Activated naive CD8-positive, alpha-beta T cell treated with anti-CD3 and anti-CD28 coated beads, Interleukin-2, amount 10 ng/mL, durations not matched to agents 7 days and 5 days (primary cell): ENCODE measurements at places on chromosomes 7 and 10. TPM values are rescaled to one million over a fixed set of nuclear protein-coding genes. Genes with fewer than 3 reads are reported as not detected.

DNA sequence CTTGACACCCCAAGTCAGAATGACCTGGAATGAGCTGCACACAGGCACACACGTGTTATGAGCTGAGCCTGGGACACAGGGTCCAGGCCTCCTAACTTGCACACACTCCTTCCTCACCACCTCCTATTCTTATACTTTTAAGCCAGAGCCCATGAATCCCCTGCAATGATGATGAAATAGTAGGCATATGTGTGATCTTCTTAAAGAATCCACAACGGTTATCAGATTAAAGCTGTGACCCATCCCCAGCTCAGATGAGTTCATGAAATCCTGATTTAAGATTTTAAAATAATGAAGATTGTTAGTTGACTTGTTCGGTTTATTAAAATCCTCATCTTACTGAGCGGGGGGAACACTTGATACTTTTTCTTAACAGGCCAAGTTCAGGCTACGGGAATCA lies 38.6 kb downstream of the PITRM1 start:
- no peaks in the 10 kb centered on the region for H3K27me3 ChIP-seq
- H3K36me3 ChIP-seq = peaks cover 33% of the 10 kb centered on the region
- no peaks in the 10 kb centered on the region for H3K4me1 ChIP-seq

DNA sequence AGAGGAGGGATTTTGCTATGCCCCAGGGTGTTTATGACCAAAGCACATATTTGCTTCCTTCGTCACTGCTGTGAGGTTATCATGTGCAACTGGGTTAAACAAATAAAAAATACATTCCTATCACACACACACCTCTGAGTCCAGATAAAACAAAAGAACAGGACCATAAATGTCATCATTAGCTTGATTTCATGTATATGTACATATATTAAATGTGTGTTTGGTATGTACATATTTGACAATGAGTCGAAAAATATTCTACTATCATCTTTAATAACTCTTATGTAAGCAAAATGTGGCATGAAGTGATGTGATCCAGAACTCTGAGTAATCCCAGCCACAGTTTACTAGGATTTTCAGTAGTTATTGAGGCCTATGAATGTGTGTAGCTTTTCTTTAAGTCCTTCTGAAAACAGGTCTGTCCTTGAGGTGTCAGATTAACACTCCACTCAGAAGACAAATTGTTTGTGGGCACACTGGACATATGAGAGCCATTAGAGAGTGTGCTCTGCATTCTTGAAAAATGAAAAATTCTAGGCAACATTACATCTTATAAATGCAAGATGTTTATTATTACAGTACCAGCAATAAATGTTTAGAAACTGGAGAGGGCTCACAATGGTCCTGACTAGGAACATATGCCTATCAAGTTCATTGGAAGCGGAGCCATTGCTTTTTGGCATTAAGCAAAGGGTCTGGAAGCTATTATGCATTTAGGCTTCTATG lies 335.1 kb upstream of the SEMA3A start:
- H3K4me3 ChIP-seq = no peak overlapping the region
- no peaks in the 10 kb centered on the region for H3K36me3 ChIP-seq
- no peaks in the 10 kb centered on the region for H3K27me3 ChIP-seq
- no peak overlapping the region for H3K27ac ChIP-seq

- DNase-seq = no peak
- H3K27ac ChIP-seq = no peak overlapping the region
- no peaks in the 10 kb centered on the region for H3K27me3 ChIP-seq
- H3K4me1 ChIP-seq = no peaks in the 10 kb centered on the region
- H3K36me3 ChIP-seq = no peaks in the 10 kb centered on the region
These were observed 333.7 kb downstream of the GFRA1 start for GRCh38 chr10:115939101-115939854.

DNA sequence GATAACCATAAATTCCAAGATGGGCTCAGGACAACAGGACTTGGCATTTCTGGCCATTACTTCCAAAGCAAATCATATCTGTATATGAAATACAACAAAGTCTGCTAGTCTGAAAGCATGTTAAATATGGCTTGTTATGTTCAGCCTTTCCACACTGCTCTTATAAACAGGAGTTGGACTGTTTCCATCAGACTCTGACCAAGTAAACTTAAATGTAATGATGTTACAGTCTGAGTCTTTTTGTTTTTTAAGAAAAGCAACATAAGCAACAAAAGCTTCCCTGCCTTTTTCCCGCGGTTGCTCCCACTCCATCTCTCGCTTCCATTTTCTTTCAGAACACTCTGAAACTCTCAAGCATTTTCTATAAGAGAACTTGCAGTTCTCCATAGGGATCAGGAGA lies 8.1 kb upstream of the CDCA7L start:
- peaks cover 13% of the 10 kb centered on the region for H3K27me3 ChIP-seq
- DNase-seq = no peak
- H3K4me1 ChIP-seq = peaks cover 4% of the 10 kb centered on the region
- no peaks in the 10 kb centered on the region for H3K36me3 ChIP-seq
- H3K27ac ChIP-seq = no peak overlapping the region

DNA sequence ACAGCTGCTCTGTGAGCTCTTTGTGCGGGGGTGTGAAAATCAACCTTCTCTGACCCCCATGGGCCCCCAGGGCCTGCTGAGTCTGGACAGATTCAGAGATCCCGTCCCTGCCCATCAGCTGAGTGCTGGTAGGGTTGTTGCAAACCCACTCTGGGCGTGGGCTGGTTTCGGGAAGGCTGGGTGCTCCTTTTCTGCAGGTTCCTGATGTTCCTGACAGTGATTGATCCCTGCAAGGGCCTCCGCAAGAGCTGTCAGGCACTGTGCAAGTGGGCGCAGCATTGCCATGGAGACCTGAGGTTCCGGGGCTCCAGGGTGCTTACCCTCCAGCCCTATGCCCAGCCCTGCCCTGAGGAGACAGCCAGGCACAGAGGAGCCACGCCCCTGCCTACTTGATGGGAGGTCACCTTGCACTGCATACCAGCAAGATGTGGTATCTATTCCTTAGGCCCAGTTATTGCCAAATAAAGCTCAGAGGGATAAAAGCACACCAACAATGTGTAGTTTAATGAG lies 44.3 kb upstream of the INPP5A start:
- H3K27me3 ChIP-seq = peaks cover 4% of the 10 kb centered on the region
- no peak overlapping the region for H3K4me3 ChIP-seq
- no peak for DNase-seq
- no peaks in the 10 kb centered on the region for H3K4me1 ChIP-seq

- DNase-seq = no peak
- no peaks in the 10 kb centered on the region for H3K27me3 ChIP-seq
- no peak overlapping the region for H3K27ac ChIP-seq
- peaks cover 25% of the 10 kb centered on the region for H3K36me3 ChIP-seq
These were observed 169.8 kb downstream of the SGMS1 start for GRCh38 chr10:50453940-50454339.

GRCh38 chr7:40793132-40793531 lies 658.3 kb downstream of the SUGCT start:
- H3K4me1 ChIP-seq = no peaks in the 10 kb centered on the region
- DNase-seq = no peak
- H3K27ac ChIP-seq = no peak overlapping the region

DNA sequence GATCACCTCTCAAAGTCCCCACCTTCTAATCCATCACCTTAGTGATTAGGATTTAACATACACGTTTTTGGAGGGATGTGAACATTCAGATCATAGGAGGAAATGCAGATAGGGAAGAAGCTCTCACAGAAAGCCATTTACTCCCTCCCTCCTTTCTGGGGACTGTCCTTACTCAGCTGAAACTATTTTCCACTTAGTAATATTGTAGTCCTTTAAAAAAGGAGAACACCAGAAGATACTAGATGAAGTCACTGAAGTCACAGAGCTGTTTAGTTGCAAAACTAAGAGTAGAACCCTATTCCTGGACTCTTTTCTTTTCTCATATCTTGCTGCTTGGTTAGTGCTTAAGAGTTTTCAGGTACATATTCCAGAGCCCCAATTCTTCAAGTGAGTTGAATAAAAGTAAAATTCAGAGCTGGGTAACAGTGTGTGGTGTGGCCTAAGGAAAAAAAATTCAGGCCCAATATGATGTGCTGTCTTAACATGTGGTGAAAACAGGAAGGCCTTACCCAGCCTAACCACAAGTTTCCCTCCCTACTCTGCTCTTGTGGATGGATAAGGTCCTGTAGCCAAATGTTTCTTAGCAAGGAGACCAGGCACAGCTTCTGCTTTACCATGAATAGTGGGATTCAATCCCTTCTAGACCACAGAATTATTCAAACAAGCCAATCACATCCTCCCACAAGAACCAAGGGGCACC lies 135.7 kb downstream of the INHBA start:
- no peaks in the 10 kb centered on the region for H3K27me3 ChIP-seq
- H3K4me1 ChIP-seq = no peaks in the 10 kb centered on the region
- no peak overlapping the region for H3K4me3 ChIP-seq
- no peak for DNase-seq
- H3K36me3 ChIP-seq = no peaks in the 10 kb centered on the region

DNA sequence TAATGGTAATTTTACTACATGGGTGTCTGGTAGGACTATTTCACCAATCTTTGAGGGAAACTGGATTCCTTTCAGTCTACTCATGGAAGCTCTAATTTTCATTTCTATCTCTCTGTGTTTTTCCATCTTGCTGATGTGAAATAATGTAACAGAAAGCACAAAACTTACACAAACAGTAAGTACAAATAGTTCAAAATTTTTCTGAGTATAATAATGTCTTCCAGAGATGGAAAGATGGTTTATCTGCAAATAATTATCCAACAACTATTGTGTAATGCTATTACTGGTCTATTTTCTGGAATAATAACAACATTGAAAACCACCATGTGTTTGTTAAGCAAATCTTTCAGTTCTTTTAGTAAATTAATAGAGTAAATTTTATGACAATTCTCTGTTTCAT lies 565.8 kb upstream of the MGMT start:
- no peak overlapping the region for H3K27ac ChIP-seq
- peaks cover 2% of the 10 kb centered on the region for H3K4me1 ChIP-seq
- DNase-seq = no peak
- H3K36me3 ChIP-seq = no peaks in the 10 kb centered on the region
- peaks cover 10% of the 10 kb centered on the region for H3K27me3 ChIP-seq

DNA sequence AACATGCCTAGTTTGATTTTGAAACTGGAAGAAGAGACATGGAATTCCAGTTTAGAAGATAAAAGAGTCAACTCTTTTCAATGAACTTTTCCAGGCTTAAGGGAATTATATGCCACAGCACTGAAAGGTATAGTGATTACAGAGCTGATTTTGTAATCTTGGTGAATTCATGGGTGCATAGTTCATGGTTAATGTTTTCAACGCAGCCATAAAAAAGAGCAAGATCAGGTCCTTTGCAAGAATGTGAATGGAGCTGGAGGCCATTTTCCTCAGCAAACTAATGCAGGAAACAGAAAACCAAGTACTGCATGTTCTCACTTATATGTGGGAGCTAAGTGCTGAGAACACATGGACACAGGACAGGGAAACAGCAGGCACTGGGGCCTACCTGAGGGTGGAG lies 94.2 kb downstream of the CUBN start:
- peaks cover 22% of the 10 kb centered on the region for H3K36me3 ChIP-seq
- H3K4me1 ChIP-seq = peaks cover 51% of the 10 kb centered on the region
- H3K27me3 ChIP-seq = no peaks in the 10 kb centered on the region

- no peak for DNase-seq
- no peaks in the 10 kb centered on the region for H3K27me3 ChIP-seq
- peaks cover 17% of the 10 kb centered on the region for H3K4me1 ChIP-seq
- peaks cover 28% of the 10 kb centered on the region for H3K36me3 ChIP-seq
- peak overlapping the region; percentile 47 for H3K4me3 ChIP-seq
- H3K27ac ChIP-seq = peak overlapping the region; percentile 40
These were observed 8.0 kb downstream of the SEPHS1 start for GRCh38 chr10:13340068-13340467.

DNA sequence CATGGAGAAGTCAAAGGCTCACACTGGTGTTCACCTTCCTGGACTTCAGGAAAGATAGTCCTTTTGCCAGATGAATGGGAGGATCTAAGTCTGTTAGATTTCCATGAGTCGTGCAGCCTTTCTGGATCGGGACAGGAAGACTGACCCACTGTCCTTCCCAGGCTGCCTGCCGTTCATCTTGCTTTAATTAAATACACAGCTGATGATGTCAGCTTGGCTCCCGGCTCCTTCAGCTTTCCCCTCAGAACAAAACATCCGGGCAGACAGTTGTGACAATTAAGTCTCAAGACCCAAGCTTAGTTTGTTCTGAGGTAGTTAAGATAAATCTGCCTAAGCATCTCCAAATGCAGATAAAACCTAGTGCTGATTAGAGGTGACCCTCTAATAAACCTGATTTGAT lies 58.6 kb downstream of the AUTS2 start:
- H3K27me3 ChIP-seq = peaks cover 10% of the 10 kb centered on the region
- H3K4me1 ChIP-seq = no peaks in the 10 kb centered on the region
- no peak overlapping the region for H3K4me3 ChIP-seq

DNA sequence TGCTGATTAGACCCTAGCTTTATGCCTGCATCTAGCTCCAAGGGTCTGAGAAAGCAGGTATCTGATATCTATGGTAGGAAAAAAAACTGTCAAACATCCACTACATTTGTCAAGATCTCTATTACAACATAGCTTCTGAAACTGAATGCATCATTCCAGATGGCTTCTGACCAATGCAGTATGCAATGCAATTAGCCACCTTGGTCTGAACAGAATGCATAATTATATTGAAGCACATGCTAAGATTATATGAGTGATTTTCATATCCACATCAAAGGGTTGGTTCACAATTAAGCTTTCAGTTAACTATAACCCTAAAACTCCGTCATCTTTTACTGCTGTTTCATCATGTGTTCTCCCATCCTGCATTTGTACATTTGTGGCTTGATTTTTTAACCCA lies 271.4 kb downstream of the POLR1F start:
- H3K27ac ChIP-seq = no peak overlapping the region
- no peak overlapping the region for H3K4me3 ChIP-seq
- H3K27me3 ChIP-seq = no peaks in the 10 kb centered on the region
- no peaks in the 10 kb centered on the region for H3K36me3 ChIP-seq
- no peak for DNase-seq
- no peaks in the 10 kb centered on the region for H3K4me1 ChIP-seq

DNA sequence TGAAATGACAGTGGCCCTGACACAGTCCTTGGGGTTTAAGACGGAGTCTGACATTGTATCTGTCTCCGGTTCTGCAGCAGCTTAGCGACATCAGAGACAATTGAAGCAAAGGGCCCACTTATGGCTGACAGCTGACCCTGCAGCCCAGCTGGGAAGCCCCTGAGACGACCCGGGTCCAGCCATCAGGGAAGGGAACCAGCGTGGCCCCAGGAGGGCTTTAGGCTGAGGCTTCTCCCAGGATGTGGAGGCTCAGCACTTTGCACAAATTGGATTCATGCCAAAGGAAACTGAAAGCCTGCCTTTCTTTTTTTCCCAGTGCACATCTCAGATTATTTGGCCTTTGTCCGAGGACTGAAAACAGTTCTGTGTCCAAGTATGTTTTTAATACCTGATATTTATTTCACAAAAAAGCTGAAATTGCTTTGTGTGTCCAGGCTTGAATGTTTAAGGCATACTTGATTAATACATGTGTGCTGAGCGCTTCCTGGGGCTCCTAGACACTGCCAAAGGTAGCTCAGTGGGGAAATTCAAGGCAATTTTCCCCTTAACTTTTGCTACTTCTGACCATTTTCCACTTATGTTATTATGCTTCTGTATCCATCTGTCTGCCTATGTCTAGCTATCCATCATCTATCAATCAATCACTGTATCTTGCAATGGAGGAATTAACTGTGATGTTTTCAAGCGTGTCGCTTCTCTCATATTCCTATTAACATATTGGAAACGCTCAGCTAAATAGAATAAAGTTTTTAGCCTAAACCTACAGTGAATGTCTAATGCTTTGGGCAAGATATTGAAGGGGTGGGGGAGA lies 34.8 kb downstream of the KLF6 start:
- H3K27me3 ChIP-seq = peaks cover 4% of the 10 kb centered on the region
- H3K4me1 ChIP-seq = peaks cover 4% of the 10 kb centered on the region
- no peaks in the 10 kb centered on the region for H3K36me3 ChIP-seq
- no peak overlapping the region for H3K4me3 ChIP-seq

The SFTPA1 gene
- total RNA-seq = not detected

The LRRC17 gene
- total RNA-seq = not detected

The PKD2L1 gene
- not detected for total RNA-seq

The FFAR4 gene
- total RNA-seq = not detected
